Activated CD4-positive, alpha-beta T cell treated with anti-CD3 and anti-CD28 coated beads, Interleukin-10, Interleukin-2, amounts not matched to agents 100 ng/mL and 50 ng/mL, durations not matched to agents 16 hours and 8 hours (primary cell): ENCODE measurements at places on chromosomes 2 and 18.

DNA sequence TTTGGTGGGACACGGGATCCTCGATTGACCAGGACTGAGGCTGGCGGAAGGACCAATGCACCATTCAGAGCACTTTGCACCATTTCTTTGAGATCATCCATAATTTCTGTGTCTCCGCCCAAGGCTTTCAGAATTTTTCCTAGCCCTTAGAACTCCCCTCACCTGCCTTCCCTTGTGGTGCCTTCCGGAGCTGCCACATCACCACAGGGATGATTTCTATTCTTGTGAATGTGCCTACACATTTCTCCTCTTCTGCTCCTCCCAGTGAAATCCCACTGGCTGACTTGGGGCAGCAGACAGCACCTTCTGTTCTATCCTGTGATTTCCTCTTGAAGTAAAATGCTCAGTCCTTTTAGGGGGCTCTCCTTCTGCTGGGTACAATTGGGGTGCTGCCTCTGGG, 11.2 kb downstream of the ACOXL start:
- DNase-seq: no peak

DNA sequence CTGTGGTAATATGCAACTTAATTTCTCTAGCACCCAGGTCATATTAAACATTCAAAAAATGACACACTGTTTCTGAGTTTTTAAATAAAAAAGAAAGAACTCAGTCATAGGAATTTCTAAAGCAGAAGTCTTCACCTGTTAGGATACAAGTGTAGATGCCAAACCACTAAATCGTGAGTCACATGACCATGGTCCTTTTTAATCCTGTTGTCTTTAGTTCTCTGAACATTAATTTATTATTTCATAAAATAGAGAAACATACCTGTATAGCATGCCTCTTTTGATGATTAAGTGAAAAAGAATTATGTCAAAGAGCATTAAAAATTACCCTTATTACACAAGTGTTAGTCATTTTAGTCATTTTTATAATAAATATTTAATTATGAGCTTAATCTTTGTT, 398.8 kb downstream of the CCDC85A start:
- no peak for DNase-seq

GRCh38 chr2:174670446-174670845, 72.8 kb upstream of the WIPF1 start:
- DNase-seq: no peak

- no peak for DNase-seq
Observed at GRCh38 chr18:75106746-75107145, 102.2 kb downstream of the PTGR3 start.

DNA sequence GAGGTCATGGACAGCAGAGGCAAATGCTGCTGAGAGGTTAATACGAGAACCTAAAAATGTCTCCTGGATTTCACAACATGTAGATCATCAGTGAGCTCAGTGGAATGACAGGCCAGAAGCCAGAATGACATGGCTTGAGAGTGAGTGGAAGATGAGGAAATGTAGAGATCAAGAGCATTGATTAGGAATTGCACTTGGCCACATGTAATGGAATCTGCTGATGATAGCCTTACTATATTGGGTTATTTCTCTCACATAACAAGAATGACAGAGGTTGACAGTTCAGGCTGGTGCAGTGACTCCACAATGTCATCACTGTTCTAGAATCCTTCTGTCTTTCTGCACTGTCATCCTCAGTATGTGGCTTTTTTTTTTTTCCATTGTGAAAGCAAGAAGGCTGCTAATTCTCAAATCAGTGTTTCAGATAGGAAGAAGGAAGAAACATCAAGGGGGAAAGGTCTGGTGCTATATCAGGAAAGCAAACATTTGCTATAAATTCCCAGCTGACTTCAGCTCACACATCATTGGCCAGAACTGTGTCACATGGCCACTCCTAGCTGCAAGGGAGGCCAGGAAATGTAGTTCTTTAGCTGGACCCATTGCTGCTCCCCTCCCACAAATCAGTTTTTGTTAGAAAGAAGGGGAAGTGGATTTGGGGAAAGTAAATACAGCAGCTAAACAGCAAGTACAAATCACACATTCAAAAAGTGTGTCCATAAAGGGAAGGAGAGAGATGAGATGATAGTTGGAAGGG, 127.2 kb downstream of the FAM161A start:
- no peak for DNase-seq

DNA sequence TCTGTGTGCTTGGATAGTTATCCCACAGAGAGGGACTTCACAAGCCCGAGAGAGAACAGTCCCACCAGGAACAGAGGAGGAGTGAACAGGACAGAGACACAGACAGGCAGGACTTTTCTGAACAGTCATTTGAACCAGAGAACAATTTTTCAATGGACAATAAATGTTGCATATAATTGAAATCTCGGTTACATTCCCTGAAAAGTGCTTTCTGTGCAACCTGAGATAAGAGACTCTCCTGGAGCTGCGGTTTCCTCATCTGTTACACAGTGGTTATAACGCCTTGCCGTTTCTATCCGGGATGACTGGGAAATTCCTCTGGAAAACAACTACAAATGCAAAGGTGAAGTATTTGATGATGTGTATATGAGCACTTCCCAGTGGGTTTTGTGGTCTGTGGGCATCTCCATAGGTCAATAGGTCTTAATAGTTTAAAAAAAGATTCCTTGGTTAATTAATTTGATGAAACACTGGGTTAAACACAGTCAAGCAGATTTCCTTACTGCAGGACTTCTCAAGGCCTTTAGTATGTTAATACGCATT, 87.2 kb upstream of the HPCAL1 start:
- DNase-seq: no peak

GRCh38 chr2:46431481-46432235, 47.7 kb upstream of the TMEM247 start:
- DNase-seq: no peak

GRCh38 chr2:143633419-143633818, 504.2 kb downstream of the ARHGAP15 start:
- DNase-seq: no peak

DNA sequence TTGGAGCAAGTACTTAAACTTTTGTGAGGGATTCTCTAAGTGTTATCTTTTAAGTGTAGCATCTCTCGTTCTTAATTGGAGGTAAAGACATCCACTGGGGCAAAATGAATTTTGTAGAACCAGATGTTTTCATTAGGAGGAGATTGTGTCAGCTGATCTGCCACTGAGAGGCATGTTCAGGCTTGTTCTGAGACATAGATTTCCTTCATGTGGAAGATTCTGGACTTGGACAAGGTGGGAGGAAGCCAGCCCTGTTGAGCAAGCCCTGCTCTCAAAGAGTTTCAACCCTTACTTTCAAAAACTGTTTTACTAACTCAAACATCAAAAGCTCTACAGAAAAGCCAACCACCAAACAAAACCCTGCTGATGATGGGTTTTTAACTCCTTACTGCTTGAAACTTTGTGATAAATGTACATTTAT, 6.5 kb downstream of the MAP4K4 start:
- DNase-seq: peak; percentile 57

DNA sequence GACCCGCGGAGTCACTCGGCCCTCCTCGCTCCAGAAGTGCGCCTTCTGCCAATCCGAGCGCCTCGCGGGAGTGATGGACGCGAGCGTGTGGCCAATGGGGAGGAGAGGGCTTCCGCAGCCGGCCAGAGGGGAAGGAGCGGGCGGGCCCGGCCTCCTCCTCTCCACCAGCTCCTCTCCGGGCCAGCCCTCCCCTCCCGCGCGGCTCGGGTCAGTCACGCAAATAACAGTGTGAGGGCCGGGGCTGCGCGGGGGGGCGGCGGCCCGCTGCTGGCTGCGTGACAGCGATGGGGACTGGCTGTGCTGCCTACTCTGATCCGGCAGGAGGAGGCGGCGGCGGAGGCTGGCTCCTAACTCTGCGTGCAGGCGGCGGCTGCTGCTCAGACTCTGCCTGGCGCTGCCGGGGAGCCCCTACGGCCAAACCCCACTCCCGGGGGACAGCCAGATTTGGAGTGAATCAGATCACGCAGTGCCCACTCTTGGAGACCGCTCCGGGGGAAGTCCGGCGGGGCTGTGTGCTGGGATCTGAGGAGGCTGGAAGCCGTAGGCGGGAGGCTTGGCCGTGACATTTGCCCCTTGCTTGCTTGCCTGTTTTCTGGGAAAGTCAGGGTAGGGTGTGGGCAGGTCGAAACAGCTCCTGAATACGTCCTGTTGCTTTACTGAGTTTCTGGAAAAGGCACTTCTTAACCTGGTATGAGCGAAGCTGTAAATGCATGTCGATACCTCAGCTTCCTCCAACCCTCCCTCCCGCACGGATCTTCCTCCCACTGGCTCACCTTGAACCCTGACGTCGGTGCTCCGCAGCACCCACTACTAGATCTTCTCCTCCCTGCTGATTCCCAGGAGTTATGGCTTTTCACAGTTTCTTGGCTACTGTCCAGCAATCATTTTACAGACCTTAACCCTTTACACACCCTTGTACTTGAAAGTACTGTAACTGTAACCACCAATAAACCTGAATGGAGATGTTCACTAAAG, 97.9 kb upstream of the SERTAD2 start:
- peak; percentile 43 for DNase-seq

DNA sequence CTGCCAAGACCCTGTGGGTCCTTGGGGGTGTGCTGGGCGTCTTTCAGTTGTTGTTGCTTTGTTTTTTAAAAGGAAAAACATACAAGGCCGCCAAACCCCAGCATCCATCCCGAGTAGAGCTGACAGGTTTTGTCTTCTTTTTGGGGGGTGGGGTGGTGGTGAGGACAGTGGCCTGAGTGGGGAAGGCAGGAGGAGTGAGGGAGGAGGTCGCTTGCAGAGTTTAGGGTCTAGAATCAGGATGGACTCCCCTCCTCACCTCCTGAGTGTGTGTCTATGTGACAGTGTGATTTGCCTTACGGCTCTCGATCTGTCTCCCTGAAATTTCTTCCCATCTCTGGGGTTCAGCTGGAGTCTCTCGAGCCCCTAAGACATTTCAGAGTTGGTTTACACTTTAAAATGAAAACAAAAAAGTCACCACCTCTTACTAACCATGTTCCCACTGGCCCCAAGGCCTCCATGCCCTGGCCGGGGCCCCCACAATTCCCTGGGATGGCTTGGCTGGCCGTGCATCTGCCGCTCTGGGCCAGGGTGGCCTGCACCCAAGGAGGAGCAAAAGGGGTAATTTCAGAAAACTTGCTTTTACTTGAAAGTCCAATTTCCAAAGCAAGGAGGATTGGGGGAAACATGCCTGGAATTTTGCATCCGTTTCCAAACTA, 5.0 kb downstream of the SIX3 start:
- no peak for DNase-seq

- no peak for DNase-seq
Observed at GRCh38 chr2:54377901-54378493, 78.1 kb upstream of the SPTBN1 start.

DNA sequence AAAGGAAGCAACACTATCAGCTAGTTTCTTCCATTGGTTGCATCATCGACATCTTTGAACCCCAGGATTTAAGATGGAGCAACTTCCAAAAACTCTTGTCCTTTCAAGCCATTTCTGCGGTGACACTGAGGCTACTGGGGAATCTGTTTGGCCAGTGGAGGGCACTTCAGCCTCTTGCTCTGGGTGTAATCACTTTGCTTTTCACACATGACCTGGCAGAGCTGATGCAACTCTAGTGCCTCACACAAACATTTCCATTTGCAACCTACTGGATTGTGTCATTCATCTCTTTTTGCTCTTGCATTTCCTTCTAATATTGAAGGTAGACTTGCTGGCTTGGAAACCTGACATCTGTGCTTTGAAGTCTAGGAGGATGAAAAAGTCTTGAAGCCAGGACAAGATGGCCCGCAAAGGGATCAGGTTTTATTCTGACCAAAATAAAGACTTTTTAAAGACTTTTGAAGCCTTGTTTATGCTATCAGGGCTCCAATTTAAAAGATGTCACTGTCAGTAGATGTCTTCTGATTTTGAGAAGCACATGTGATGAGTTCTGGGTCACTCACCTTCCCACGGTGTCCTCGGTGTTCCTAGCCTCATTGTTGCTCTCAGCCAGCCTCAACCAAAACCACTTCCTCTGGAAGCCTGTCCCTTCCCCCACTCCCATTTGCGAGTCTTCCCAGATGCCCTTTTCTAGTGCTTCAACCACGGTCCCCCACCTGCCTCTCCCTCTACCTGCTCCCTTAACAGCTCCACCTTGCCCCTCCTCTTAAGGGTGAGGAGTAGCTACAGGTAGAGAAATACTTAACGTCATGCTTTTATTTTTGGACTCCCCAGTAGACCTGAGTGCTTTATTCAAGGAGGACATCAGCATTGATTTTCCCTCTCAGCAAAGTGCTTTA, 69.7 kb upstream of the KCNE4 start:
- peak; percentile 8 for DNase-seq

DNA sequence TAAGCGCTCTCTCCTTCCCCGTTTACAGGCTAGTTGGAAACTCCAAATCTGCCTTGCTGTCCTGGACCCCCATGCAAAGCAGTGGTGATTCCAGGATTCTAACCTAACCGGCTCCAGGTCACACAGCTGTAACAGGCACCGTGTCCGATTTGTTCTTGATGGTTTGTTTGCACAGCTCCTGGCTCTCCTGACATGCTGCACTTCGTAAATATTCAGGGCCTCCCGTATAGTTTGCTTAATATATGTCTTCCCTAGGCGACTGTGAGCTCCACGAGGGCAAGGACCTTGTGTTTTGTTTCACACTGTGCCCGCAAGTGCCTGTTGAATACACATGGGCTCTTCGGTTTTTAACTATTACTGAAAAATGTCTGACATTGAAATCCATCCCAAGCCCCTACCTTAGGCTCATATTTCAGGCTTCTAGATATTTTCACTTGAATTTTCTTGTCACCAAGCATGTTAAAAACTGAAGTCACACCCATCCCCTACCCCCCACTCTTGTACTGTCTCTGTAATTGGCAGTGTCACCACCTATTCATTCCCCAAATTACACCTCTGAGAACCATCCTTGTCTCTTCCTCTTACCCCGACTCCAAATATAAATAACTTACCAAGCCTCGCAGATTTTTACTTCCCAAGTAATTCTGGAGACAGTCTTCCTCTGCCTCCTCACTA, 1.0 kb upstream of the PUM2 start:
- DNase-seq: peak; percentile 52

DNA sequence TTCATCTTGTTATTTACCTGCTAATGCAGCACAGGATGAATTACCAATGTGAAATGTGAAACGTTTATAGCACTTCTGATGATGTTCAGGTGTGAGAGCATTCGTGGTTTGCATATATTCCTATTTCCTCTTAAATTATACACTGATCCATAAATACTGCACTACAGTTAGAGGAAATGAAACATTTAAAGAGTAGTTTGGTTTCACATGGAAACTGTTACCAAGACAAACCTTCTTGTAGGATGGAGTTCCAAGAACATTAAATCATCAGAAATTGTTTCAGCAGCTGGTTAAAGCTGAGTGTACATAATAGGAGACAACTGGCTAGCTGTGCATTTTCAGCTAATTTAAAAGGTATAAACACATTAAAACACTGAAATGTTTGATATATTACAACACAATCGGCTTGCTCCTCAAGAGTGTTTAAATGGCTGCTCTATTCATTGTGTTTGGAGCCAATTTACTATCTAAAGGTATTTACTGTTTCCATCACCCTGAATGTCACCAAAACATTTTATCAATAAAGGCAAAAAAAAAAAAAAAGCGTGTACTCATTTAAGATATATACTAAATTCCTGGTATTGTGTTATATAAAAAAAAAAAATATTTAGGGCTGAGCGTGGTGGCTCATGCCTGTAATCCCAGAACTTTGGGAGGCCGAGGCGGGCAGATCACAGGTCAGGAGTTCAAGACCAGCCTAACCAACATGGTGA, 100.6 kb downstream of the DYM start:
- peak; percentile 42 for DNase-seq

GRCh38 chr2:214987261-214987660, 151.2 kb downstream of the ABCA12 start:
- no peak for DNase-seq

- no peak for DNase-seq
Observed at GRCh38 chr2:112733871-112734270, 13.1 kb downstream of the NT5DC4 start.

GRCh38 chr2:173161040-173161439, 85.4 kb downstream of the MAP3K20 start:
- DNase-seq: no peak
